ENCODE measurements at places on chromosomes 6 and 20.

- no peak for DNase-seq
These were observed 3.8 kb downstream of the ADRM1 start for GRCh38 chr20:62306414-62307187.

DNA sequence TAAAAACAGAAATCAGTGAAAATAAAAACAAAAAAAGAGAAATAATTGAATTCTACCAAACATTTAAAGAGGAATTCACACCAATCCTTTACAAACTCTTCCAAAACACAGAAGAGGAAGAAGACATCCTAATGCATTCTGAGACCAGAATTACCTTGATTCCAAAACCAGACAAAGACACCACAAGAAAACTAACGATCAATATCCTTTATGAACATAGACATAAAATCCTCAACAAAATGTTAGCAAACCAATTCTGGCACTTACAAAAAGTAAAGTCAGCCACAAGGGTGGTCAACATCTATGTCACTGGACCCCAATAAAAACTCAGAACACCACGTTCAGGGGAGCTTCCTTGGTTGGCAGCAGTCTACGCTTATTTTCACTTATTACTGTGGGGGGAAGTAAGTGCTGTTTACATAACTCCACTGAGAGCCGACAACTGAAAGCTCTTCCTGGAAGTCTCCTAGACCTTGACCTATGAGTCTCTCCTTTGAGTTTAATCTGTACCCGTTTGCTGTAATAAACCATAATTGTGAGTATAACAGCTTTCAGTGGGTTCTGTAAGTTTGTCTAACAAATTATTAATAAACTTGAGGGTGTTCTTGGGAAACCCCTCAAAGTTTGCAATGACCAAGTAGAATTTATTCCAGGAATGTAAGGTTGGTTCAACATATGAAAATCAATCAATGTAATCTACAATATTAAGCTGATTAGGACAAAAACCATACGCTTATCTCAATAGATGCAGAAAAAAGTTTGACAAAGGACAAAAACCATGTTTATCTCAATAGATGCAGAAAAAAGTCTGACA lies 24.5 kb downstream of the GZF1 start:
- DNase-seq: no peak

GRCh38 chr6:23410439-23410838 lies 715.6 kb upstream of the NRSN1 start:
- DNase-seq: no peak

DNA sequence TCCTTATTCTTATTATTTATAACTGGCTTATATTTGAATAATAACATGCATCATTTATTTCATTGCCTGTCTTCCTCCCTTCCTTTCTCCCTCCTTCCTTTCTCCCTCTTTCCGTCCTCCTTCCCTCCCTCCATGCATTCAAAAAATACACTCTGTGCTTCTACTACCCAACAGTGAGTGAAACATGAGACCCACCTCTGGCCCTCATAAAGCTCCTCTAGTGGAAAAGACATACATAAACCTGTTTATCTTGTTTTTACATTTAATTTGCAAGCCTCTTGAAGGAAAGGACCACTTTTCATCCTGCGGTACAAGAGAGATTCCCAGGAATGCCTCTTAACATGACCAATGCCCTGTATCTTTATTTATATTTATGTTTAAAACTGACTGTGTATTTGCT lies 21.8 kb upstream of the ISM1 start:
- DNase-seq: no peak

DNA sequence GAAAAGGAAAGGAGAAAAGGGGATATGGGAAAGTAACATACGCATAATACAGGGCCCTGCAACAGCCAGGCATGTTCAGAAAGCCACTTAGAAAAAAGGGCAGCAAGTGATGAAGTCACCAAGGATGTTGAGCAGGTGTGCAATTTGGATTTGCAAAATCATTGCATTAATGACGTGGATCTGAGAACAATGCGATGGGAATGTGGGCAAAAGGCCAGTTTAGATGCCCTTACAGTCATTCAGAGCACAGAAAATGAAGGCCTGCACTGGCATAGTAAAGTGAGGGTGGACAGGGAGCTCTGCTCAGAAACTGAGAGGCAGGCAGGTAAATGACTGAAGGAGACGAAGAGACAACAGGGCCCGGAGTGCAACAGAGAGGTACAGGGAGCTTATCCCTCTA lies 123.7 kb upstream of the NHSL1 start:
- no peak for DNase-seq

DNA sequence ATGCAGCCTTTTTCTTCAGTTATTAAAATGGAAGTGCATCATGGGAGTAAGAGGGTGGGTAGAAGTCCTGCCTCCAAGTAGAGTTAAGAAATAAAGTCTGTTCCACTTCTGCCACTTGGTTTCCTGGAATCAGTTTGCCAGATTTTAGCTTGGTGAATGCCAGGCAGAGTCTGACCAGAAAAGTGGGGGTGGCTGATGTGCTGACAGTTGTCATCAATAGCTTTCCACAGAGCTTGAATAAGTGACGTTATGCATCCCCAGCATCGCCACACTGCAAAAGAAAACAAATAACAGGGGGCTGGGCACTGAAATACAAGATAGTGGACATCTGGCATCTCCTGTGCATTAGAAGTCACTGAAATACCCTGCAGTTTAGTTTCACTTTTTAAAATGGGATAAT lies 30.8 kb upstream of the CEP162 start:
- no peak for DNase-seq

DNA sequence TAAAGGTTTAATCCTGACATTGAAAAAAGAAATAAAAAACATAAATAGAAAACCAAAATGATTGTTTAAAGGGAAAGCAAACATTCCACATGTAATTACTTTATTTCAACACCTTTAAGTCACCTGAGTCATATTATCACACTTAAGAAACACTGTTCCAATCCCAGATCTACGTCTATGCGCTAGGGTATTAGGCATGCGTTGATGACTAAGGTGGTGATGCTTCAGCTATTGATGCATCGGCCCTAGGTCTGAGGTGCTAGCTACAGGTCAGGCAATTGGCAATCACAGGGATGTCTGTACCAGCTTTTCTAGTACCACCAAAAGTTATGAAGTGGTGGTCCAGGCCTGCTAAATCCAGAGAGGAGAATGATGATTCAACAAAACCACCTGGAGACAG lies 97.7 kb upstream of the BCLAF1 start:
- DNase-seq: no peak

DNA sequence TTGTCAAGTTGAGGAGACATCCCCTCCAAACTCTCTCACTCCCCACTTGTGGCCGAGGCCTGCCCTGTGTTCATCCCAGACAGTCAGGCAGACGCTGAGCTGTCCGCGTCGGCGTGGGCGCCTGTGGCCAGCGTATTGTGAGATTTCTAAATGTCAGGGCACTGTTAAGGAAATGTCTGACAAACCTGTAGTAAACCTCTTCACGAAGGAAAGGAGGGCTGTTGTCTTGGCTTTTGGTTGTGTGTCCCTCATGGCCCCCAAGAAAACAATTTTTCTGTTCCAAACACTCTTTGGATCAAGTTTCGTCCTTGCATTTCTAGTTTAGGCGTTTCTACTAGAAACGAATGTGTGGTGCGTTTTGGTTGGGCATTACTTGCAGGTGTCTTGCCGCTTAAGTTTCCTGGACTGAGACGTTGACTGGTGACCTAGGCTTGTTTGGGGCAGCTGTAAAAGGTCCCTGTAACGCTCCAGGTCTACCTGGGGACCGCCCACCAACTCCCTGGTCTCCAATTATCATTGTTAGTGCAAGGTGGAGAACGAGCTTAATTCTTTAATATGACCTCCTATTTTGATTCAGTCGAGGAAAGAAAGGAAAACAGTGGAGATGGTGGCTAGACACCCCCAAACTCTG lies 8.7 kb upstream of the POU3F2 start:
- DNase-seq: no peak

DNA sequence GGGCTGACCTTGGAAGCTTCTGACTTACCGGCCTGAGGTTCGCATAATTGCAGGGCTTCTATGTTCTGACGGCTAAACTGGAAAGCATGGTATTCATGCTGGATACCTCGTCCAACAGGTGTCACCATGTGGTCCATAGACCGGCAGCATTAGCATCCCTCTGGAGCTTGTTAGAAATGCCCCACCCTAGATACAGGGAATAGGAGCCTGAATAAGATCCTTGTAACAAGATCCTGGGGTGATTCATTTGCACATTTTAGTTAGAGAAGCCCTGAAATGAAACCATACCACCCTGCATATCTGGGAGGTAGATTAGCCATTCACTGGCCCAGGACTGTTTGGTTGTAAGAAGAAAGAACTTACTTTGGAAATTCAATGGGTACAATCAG lies 77.7 kb downstream of the TMEM170B start:
- DNase-seq: no peak

DNA sequence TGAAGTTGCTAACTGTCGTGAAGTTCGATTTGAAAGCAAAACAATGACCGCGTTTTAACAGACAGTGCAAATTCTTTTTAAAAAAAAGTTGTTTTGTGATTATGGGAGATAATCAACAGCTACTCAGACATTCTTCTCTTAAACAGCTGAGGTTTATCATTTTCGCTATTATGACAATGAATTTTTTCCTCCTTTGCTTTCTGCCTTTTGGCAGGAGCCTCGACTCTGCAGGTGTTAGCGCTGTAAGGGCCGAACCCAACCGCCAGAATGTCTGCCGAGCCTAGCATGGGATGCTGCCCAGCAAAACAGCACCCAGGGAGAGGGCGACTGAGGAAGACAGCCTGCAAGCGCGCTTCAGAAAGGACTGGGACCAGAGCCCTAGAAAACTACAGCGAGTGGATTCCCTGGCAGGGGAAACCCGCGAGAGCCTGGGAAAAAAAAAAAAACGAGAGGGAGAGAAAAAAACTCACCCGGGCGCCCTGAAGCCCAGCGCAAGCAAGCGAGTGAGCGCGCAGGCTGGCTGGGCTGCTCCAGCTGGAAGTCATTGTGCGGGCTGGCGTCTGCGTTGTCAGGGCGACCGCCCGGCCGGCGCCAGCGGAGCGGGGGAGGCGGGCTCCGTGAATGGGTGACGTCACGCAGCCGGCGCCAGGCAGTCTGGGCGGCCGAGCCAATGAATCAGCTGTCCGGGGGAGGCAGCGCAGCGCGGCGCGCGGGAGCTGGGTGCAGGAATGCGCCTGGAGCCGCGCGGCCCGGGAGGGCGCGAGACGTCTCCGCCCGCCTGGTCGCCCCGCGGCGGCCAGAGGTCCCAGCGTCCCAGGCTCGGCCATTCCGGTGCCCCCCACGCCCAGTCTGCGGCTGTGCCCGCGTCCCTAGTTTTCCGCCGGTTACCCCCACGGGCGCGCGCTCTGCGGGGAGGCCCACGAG lies 32.7 kb upstream of the ID4 start:
- DNase-seq: peak; percentile 91

- DNase-seq: no peak
These were observed 144.3 kb upstream of the SALL4 start for GRCh38 chr20:51946586-51946985.

DNA sequence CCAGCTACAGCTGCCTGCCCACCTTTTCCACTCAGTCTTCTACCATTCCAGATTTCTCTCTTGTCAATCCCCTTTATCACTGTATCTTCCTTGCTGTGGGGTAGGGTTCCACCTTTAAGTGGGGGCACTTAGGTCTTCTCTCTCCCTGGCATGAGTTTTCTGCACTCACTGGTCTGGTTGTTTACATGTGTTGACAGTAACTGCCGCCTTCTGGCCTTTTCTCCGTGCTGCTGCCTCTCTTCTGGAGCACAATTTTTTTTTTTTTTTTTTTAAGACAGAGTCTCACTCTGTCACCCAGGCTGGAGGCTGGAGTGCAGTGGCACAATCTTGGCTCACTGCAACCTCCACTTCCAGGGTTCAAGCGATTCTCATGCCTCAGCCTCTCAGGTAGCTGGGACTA lies 12.0 kb downstream of the RNF114 start:
- DNase-seq: no peak

DNA sequence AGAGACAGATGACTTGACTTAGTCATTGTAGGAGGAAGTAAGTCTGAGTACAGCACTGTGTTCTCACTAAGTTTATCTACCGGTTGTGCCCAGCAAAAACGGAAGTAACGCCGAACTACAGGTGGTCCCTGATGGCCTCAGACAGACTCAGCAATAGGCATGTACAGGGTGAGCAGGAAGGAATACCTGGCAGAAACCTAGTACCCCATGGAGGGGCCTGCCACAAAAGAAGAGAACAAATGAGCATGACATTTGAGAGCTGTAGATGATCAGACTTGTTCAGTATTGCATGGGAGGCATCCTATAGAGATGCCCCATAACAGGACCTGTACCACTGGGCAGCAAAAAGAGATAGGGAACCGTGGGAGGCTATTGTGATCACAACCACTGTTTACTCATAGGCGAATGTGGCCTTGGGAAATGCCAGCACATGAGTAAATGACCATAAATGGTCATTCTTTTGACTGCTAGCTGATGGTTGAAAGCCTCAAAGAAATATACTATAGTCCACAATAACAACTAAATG lies 106.4 kb upstream of the TAB2 start:
- DNase-seq: no peak

Measured in skeletal muscle cell (primary cell).